ENCODE measurements at places on chromosomes 16 and 17.

DNA sequence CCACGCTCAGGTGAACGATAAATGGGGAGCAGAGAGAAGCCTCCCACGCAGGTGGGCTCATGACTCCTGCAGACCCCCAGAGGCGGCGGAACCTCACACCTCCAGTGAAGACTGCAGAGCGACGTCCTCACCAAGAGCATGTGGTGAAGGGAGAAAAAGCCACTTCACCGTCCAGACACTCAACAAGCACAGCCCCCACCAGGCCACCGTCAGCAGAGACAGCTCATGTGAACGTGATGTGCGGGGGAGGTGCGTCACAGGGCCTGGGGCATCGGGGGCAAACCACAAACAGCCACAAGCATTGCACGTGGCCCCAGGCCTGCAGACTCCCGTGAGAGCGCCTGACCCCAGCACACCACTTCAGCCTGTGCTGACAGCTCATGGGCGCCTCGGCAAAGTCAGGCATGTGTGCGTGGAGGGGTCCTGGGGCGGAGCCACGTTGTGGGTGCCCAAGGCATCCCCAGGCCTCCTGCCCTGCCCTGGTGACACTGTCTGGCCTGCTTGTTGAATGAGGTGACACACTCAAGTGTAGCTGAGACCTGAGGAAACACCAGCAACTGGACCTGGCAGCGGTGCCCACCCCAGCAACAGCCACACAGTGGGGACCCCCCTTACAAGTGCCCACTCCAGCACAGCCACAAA lies 19.0 kb downstream of the LMF1 start:
- no peak for DNase-seq

- DNase-seq: peak; percentile 87
Measured at GRCh38 chr17:48818361-48818841, 1.4 kb upstream of the TTLL6 start.

DNA sequence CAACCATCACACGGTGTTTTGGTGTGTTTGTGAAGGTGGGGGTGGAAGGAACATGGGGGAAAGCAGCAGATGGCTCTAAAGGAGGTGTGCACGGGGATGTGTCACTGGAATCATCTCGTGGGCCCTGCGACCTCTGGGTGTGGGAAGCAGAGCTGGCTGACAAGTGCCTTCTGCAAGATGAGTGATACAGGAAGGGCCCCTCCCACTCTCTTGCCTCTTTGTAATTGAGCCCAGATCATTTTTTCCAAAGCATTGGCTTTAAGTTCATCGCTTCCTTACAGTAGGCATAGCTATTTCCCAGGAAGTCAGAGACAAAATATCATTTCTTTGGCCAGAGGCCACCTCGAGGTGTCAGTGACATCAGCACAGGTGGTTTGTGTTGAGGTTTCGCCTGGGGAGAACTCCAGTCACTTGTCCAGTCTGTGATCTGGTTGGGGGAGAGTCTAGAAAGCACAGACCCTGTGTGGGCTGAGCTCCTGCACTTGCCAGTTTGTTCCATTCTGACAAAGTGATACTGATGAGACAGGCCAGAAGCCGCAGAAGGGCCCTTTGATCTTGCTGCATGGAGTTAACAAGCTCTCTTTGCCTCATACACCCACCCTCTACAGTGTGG lies 20.6 kb upstream of the SNTB2 start:
- no peak for DNase-seq

GRCh38 chr16:67449336-67449735 lies 18.4 kb downstream of the HSD11B2 start:
- no peak for DNase-seq

GRCh38 chr17:81406117-81406953 lies 11.1 kb downstream of the BAHCC1 start:
- DNase-seq: no peak

DNA sequence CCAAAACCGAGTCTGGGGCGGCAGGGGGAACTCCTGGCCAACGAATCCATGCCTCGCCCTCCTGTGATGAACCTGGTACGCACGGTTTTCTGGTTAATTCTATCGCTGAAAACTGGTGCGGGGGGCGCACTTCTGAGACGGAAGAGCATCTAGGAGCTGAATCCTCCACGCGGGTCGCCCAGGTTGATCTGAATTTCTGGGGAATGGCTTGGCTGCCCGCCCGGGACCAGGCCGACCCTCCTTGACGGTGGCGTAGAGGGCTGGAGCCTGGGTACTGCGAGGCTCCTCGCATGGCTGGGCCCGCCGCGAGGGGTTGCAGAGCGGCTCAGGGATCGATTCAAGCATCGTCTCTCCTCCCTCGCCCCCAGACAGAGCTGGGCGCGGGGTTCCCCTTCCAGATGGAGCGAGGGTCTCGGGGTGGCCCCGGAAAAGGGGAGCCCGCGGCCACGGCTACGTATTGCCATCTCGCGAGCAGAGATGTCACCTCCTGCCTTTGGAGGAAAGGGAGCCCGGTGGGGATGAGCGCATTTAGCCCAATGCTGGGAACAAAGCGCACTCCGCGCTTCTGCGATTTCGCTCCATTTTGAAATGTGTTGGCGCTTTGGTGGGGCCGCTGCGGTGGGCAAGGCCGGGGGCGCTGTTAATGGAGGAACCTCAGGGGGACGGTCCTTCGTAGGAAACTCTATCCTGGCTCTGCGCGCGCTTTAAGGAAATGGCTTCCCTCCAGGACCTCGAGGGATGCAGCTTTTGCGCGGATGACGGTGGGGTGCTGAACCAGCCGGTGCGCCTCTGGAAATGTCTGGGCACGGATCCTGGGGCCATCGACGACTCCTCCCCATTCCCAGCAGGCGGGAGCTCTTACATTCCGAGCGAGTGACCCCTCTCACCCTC lies 2.7 kb downstream of the MAPT start:
- DNase-seq: peak; percentile 84

DNA sequence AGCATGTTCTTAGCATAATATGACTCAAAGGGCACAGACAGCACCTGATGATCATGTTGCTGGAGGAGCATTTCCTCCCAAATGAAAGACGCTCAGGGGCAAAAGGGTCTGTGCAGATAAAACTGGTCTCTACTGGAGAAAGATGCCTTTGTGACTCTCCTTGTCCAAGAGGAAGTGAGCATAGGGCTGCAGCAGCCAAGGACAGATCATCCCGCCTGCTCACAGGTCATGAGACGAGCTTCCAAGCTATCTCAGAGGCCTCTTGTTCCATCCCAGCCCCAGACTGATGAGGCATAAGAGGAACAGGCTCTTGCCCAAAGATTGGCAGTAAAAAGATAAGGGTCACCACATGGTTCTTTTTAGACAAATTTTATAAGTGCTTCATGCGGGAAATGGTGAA lies 141.8 kb downstream of the KATNIP start:
- DNase-seq: no peak

DNA sequence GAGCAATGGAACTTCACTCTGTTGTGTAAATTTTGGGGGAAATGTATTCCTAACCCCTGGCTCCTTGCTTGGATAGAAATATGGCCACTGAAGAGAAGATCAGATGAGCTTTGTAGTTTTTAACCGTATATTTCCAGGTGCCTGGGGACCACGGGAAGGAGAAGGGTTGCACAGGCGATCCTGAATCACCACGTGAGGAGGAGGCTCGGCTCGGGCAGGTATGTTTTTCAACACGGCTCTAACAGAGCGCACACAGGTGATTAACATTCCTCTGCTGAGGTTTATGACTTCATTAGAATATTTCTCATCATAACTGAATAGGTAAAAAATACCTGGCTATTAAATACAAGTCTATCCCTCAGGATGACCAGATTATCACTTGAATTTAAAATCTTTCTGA lies 495.0 kb upstream of the ZFHX3 start:
- DNase-seq: no peak

DNA sequence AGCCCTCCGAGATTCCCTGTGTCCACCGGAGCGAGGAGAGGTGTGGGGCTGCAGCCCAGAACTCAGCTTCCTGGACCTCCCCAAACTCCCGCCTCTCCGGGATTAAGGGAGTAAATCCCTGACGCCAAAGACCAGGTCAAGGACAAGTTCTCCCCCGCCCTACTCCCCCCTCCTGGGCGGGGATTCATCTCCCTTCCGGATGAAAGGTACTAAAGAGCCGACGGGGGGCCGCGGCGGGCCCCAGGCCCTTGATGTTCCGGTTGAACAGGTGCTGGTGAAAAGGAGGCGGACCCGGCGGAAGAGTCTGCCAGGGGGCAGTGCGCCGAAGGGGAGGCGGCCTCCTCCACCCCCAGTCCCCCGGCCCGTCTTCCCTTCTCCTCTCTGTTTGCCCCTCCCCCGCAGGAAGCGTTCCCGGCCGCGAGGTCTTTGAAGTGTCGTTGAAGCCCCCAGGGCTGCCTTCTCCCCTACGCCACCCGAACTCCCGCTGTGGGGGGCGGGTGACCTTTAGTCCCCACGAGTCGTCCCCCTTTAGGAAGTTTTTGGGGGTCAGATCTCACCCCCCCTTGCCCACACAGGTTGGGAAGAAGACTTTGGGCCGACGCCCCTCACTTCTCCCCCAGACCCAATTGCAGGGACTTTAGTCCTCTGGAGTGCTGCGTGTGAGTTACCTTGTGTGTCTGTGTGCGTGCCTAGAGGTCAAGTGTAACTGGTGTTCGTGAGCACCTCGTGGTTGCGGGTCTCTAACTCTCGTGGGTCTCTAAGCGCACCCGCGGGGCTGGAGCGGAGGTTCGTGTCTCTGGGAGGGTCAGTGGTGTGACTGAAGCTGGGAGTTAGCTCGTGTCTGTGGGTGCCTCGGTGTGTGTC lies 1.1 kb upstream of the MLLT6 start:
- DNase-seq: peak; percentile 100

DNA sequence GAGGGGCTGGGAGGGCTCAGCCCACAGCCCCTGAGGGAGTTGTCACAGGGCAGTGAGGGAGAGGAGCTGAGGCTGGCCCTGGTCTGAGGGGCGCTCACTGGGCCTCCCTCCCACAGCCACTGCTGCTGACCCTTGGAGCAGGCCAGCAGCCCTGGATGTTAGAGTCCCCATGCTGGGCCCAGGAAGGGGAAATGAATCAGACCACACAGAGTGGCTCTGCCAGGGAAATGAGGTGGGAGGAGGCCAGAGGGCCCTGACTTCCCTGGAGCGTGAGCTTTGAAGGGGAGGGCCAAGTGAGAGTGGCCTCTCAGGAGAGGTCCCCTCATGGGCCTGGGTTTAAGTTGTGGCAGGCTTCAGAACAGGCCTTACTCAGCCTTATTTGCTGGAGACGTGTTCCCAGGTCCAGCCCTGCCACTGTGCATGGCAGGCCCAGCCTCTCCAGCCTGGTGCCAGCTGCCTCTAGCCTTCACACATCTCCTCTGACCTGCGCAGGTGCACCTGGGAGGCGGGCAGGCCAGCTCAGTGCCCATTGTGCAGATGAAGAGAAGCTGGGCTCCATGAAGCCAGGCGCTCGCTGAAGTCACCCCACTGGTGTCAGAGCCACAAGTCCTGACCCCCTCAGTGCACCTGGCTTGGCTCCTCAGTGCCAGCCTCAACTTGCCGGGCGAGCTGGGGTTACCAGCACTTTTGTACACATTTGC lies 15.4 kb downstream of the GPT2 start:
- DNase-seq: no peak

- DNase-seq: no peak
Measured at GRCh38 chr16:67393788-67394154, 473 bp upstream of the TPPP3 start.

- DNase-seq: no peak
Measured at GRCh38 chr16:63372815-63373214, 1336.6 kb upstream of the CDH8 start.

GRCh38 chr17:16199093-16199492 lies 16.2 kb downstream of the NCOR1 start:
- DNase-seq: peak; percentile 47

- no peak for DNase-seq
Measured at GRCh38 chr17:45101883-45102811, 30.2 kb downstream of the PLCD3 start.

DNA sequence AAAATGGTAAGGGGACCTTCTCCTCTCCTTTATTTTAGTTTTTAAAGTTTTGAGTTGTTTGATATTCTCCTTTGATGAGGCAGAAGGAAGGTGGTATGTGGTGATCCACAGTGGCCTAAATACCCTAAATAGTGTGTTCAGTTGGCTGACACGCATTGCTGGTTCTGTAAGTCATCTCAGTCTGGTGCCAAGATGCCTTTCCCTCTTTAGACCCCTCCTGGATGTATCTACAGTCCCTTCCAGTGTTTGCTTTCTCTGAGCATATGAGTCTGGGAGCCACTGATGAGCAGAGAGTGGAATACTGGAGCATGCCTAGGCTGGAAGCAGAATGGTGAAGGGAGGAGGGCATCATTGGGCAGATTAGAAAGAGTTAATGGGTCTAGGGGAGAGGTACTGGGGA lies 64.5 kb downstream of the NEUROD2 start:
- no peak for DNase-seq

GRCh38 chr17:7932949-7933348 lies 943 bp downstream of the CNTROB start:
- peak; percentile 87 for DNase-seq
